ENCODE measurements at places on chromosomes 1 and 21. TPM values are rescaled to one million over a fixed set of nuclear protein-coding genes. Genes with fewer than 3 reads are reported as not detected.

DNA sequence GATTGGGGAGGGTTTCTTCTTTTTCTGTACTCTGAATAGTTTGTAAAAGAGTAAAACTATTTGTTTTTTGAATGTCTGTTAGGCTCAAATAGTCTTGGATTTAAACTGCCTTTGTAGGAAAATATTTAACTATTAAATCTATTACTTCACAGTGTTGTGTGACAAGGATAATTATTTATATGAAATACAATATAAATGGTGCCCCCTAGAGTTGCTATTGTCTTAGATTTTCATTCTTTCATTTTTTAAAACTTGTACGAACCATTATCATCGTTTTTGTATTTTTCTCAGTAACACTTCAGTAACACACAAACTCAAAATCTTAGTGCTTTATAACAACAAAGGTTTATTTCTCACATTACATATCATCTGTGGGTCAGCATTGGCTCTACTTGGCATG is 37.4 kb downstream of the C1orf185 start:
- no peak for DNase-seq

DNA sequence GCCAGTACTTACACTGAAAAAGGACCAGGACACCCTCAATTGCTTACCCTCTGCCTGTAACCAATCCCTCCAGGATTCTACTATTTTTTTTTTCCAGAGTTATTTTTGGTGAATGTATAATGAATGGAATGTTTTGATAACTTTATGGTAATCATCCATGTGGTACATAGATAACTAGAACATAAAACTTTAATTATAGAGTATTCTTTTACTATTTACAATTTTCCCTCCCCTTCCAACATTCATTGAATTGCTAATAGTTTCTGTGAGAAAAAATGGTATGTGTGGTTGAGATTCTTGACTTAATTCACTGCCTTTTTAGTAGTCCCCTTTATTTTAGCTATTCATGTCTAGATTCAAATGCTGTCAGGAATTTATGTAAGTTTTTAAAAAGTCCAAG is 164.6 kb downstream of the CYYR1 start:
- DNase-seq = no peak

DNA sequence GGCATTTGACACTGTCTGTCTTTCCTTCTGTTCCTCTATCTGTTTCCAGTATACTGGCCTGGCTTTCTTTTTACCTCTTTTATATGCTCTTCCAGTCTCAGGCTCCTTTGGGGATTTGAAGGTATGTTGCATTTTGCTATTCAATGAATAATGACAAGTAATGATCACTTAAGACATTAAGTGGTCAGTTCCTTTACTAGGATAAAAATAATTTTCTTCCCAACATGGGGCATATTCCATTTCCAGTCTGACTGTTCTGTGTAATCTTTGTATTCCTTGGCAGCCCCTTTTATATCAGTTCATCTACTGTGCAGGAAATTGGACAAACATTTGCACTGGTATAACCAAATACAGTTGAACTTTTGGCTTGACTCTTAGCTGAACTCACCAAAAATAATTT is 15.6 kb downstream of the METTL18 start:
- DNase-seq = no peak

LRRC53 gene
- polyA plus RNA-seq = not detected

DEGS1 gene
- polyA plus RNA-seq = 59.5 TPM

All from right lung (tissue), 10 donors.